ENCODE measurements at places on chromosomes 2 and 18.

GRCh38 chr2:168494190-168494711 lies 38.2 kb downstream of the CERS6 start:
- DNase-seq: no peak

GRCh38 chr18:7926526-7926925 lies 359.4 kb downstream of the PTPRM start:
- DNase-seq: no peak

DNA sequence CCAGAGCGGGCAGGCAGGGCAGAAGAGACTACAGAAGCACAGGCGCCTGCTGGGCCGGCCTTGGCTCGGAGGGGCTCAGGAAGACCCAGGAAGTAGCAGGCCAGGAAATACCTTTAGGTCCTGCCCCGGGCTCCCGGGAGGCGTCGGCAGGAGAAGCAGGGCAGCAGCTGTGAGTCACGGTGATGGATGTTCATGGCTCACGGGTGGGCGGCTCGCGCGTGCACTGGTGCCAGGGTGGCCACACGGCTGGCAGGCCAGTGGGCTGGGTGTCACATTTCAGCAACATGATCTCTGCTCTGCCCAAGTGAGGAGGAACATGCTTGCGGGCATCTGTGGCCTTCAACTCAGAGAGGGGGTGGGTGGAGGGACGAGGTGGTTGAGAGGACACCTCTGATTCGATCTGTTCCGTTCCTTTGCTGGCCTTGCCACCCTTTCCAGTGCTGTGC lies 139.3 kb downstream of the KLHL29 start:
- no peak for DNase-seq

DNA sequence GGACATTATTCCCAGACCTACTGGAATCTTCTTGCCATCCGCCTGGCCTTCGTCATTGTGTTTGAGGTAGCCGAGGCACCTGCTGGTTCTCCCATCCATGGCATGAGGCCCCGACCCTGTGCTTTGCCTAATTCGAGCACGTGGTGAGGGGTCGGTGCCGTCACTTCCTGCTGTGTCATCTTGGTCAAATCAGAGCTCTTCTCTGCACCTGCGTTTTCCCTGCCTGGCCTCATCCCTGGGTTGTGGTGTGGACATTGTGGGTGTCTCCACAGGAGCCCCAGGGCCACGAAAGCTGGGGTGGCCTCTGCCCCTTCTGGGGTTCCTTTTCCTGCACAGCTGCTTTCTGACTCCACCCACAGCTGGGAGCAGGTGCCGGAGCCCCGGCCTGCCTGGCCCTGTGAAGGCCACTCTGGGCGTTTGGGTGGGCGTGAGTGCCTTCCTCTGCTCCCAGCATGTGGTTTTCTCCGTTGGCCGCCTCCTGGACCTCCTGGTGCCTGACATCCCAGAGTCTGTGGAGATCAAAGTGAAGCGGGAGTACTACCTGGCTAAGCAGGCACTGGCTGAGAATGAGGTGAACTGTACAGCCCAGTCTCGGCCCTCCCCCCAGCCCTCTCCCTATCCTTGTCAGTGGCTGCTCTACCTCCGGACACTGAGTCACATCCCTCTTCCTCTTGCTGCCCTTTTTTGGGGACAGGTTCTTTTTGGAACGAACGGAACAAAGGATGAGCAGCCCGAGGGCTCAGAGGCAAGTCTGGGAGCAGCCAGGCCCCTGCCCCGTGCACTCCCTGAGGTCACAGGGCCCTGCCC lies 34.9 kb downstream of the ANO7 start:
- DNase-seq: no peak

DNA sequence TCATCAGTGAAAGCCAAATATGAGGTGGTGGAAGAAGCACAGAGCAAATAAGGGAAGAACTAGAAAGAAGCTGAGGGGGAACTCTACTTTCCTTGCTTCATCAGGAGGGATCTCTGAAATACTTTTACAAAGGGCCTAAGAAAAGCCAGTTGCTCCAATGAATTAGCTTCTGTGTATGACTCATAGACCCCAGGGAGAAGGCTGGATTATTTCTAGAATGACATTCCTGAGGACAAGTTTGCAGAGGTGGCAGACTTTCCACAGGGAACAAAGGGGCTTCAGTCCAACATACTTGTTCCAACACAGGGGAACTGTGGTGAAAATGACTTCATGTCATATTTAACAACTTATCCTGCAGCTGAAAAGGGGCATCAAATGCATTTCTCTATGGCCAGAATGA lies 29.0 kb downstream of the DOK1 start:
- no peak for DNase-seq

- DNase-seq: no peak
These were observed 82.6 kb downstream of the AGAP1 start for GRCh38 chr2:235576337-235576910.

- no peak for DNase-seq
These were observed 25.7 kb downstream of the ADI1 start for GRCh38 chr2:3493615-3494007.

GRCh38 chr2:2887772-2888387 lies 489.7 kb downstream of the EIPR1 start:
- no peak for DNase-seq

GRCh38 chr2:232377319-232377718 lies 1.2 kb upstream of the ALPP start:
- no peak for DNase-seq

DNA sequence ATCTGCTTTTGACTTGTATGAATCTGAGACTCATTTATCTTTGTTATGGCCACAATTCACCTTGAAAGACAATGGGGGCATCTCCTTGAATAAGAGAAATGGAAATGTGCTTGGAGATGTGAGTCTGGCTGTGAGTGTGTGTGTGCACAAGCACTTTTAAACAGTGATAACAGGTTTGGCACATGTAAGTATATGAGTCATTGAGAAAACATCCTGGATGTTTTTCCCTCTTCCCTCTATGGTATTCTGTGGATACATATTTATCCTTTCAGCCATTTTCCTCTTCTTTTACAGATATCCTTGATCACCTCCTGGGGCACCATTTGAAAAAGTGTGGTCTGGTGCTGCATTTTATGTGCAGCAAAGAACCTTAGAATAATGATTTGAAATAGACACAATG lies 317.3 kb upstream of the THUMPD2 start:
- DNase-seq: no peak

DNA sequence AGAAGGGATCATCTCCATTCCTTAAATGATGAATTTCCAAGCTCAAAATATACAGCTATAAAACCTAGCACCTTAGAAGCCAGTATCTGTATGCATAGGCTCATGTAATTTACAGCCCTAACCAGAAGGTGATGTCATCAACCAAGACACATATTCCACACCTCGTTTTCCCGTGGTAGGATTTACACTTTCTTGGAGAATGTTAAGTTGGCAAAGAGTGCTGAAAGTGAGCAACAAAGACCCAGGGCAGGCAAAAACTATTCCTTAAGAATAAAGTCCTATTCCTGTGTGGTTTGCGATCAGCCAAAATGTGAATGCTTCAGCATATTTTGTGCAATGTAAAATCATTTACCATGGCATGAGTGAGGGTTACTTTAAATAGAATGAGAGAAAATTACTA lies 247.1 kb downstream of the OSR1 start:
- DNase-seq: no peak

Data from NCI-H1105 (cell line).